Osteocyte (in vitro differentiated cells): ENCODE measurements at places on chromosomes 4 and X. TPM values are rescaled to one million over a fixed set of nuclear protein-coding genes. Genes with fewer than 3 reads are reported as not detected.

PASD1 gene
- not detected in 2 replicates for total RNA-seq

CXCL11 gene
- not detected in 2 replicates for total RNA-seq

MAGEA2 gene
- total RNA-seq, result not detected in 2 replicates

TMSB15C gene
- 3.9 and 6.8 TPM in 2 replicates for total RNA-seq

FGFBP1 gene
- not detected in 2 replicates for total RNA-seq

RAB41 gene
- total RNA-seq, result not detected in 2 replicates

FAM114A1 gene
- total RNA-seq, result 120 and 139 TPM in 2 replicates

CXCL6 gene
- 35.3 and 37.6 TPM in 2 replicates for total RNA-seq

TMEM35A gene
- total RNA-seq, result 1.8 and 2.2 TPM in 2 replicates

TLR10 gene
- total RNA-seq, result not detected in 2 replicates

MAGEA11 gene
- not detected in 2 replicates for total RNA-seq

DNA sequence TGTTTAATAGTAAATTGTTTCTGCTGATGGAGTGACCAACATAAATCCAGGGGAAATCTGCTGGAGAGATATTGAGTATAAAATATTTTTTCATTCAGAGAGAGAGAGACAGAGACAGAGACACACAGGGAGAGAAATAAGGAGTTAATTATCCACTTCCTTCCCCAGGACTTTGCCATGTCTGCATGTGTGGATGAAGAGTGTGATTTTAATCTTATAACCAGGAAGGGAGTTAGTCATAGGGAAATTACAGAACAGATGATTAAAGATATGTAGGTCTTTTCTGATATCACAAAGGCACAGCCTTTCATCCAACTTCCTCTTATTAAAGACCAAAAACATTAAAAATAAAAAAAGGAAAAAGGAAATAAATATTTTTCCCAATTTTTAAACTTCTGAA lies 526.3 kb downstream of the SPRY1 start:
- no peak for DNase-seq

DNA sequence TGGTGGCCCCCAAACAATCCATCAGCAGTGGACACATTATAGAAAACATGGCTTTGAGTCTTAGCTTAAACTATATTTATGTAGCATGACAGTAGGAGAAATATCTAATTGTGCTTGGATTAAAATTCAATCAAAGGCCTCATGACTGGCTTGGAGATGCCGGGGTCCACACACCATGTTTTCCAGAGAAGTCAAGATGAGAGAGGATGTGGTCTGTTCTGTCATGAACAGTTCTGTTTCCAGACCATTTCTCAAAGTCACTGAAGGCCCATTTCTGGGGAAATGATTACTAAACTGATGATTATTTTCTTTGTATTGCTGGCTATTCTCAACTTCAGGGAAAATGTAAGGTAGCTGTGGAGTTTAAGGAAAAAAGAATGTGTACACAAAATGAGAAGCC lies 76.3 kb downstream of the C4orf51 start:
- DNase-seq, result no peak

DNA sequence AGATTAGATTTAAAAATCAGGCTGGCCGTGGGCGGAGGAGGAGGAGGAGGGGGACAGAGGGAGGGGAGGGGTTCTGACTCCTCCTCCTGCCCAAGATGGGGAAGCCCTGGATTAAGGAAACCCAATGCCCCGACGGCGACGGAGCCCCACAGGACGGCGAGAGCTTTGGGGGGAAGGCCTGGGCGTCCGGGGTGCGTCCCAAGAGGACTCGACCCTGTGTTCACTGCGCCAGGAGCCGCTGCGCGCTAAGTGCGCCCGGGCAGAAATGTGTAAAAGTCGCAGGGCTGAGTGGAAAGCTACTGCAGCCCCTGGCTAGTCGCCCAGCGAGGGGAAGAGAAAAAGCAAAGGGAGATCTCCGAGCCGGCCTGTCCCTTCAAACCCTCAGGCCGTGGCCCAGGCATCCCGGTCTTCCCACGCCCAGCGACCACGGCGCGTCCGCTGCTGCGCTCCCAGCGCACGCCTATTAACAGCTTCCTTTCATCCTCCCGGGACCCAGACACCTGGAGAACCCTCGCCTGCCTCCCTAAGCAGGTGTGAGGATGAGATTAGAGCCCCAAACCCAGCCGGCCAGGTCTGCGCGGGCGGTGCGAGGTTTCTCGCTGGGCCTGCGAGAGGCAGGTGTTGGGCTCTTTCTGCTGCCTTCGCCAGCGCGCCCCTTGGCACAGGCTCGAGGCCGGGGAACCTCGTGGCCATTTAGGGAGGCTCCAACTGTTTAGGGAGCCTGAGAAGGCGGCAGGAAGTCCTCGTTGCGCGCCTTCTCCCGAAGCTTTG lies 1.4 kb upstream of the RPS6KA3 start:
- no peak for DNase-seq

DNA sequence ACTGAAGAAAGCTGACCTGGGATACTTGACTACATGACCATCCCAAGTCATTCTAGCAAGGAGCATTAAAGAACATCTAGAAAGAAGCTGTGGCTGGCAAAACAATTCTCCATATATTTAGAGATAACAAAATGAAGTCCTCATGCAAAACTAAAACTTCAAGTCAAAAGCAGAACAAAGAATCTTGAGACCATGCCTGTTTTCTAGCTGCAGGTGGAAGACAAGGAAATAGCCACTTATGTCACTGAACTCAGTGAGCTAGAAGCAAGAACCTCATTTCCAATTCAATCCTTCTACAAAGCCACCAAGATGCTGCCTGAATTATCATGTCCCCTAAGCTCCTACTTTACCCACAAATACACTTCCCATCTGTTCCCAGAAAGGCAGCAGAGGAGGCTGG lies 13.8 kb downstream of the USP46 start:
- no peak for DNase-seq

- DNase-seq, result no peak
Measured at GRCh38 chr4:44845993-44846392, 119.6 kb upstream of the GNPDA2 start.

GRCh38 chr4:102168580-102168979 lies 176.7 kb downstream of the SLC39A8 start:
- DNase-seq, result no peak

- no peak for DNase-seq
Measured at GRCh38 chr4:170591076-170591475, 501.3 kb upstream of the AADAT start.

DNA sequence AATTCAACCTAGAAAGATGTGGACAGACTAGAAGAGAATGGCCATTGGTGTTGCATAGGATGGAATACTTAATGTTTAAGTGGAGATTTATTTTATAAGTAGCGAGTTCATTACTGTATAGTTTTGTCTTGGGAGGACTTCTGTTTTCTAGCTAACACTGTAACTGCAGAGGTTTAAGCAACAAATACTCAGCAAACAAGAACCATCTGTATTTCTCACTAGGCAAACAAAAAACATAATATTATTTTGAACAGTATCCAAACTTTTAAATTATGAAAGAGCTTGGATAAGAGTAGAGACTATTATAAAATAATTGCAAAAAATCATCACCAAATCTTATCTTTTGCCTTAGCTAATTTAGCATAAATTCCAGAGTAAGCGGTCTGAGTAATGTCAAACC lies 121.1 kb downstream of the GLRA3 start:
- DNase-seq, result no peak

GRCh38 chr4:101191302-101192098 lies 155.8 kb downstream of the PPP3CA start:
- DNase-seq, result no peak

- no peak for DNase-seq
Measured at GRCh38 chr4:133812236-133812635, 389.4 kb downstream of the PABPC4L start.

- no peak for DNase-seq
Measured at GRCh38 chrX:68429216-68429615, 4.1 kb downstream of the OPHN1 start.

DNA sequence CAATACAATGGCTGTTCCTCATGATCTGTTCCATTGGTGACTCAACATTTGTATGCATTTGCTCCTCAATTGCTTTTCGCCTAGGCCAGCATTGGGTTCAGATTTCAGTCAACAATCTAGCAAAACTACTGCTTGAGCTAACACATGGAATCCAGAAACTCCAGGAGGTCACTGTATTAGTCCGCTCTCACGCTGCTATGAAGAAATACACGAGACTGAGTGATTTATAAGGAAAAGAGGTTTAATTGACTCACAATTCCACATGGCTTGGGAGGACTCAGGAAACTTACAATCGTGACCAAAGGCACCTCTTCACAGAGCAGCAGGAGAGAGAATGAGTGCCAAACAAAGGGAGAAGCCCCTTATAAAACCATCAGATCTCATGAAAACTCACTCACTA lies 67.1 kb downstream of the RXFP1 start:
- no peak for DNase-seq

DNA sequence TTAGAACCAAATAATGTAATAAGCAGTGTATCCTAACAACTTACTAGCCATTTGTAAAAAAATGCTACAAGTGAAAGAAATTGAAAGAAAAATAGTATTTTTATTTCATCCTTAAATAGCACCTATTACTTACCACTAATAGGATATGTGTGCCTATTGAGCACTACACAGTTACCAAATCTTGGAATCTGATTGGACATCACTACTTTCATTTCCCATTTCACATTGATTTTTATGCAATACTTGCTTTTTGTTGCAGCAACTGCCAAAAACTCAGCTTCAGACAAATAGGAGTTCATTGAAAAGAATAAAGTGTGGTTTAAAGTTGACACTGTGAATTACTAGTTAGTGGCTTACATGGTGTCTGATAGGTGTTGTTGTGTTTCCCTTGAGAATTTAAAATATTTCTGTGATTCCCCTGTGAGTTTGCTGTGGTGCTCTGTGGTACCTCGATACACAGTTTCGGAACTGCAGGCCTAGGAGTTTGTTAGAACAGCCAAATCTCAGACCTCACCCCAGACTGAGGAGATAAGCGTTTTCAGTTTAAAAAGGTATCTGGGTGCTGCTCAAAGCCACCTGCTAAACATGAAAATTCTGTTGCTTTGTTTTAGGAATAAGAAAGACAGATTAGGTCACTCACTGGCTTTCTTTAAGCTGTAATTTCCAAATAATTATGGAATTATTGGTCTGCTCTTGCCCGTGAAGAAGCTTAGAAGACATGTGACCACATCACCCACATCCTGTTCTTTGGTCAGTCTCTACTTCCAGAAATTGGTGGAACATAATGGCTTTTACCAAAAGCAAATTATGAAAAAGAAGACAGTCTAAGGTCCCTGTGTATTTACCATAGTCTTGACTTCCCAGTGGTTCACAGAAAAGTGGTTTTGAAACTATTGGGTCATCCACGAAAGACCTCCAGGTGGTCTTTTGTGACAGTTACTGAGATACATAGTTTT lies 97.8 kb downstream of the SYTL5 start:
- no peak for DNase-seq

DNA sequence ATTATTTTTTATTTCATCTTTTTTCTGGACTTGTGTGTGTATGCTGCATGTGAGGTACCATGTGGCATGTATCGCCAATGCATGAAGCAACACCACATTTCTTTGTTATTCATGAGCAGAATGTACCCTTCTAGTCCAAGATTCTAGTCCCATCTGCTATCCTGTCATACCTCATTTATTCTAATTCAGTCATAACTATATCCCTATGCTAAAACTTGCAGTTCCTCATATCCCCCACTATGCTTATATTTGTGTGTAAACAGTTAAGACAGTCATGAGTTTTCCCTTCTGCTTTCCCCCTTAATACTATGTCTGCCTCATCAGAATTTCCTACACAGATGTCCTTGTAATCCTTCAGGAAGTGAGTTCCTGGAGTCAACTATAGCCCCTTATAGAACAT lies 19.7 kb downstream of the OCRL start:
- DNase-seq, result no peak

GRCh38 chr4:32775049-32775448 lies 2054.9 kb downstream of the PCDH7 start:
- no peak for DNase-seq

- no peak for DNase-seq
Measured at GRCh38 chrX:6954836-6955235, 192.7 kb upstream of the STS start.

DNA sequence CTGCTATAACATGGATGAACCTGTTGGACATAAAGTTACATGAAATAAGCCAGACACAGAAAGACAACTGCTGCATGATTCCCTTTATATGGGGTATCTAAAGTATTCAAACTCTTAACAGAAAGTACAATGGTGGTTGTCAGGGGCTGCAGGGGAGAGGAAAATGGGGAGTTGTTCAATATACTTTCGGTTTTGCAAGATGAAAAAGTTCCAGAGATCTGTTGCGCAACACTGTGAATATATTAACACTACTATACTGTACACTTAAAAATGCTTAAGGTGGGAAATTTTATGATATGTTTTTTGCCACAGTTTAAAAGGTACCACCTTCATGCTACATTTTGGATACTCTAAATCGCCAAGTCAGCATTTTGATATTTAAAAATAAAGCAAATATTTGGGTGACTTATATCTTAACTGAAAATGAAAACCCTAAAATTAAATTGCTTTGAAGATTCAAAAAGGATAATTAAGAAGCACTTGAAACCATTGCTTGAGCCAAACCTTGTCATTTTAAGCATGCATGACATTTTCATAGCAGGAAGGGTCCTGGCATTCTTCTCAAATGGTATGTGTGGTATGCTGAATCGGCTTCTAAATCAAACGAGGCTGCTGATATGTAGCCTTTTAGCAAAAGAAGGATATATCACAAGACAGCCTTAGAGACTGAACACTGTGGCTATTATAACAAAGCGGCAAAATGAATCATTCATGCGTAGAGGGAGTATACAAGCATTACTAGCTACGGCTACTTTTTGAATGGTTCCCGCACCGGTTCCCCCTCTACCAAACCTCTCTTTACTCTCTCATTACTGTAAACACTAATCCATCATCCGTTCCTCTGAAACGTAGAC lies 607.1 kb upstream of the DIPK2B start:
- DNase-seq, result no peak

DNA sequence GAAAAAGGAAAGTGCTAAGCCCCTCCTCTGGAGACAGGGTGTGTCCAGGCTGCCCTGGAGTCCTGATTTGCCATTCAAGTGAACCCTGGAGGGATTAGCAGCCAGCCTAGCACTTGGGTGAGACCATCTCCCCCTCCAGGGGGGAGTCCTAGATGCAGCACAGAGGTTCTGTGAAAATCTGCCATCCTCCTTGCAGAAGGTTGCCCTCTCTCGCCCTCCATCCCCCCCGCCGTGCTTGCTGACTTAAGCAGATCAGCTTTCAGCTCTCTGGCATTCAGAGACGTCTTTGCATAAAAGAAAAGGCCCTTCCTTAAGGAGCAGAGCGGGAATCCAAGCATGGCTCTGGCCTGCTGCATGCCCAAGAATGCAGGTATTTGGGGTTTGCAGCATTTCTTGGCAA lies 102.1 kb upstream of the SCML1 start:
- peak; percentile 88 for DNase-seq

DNA sequence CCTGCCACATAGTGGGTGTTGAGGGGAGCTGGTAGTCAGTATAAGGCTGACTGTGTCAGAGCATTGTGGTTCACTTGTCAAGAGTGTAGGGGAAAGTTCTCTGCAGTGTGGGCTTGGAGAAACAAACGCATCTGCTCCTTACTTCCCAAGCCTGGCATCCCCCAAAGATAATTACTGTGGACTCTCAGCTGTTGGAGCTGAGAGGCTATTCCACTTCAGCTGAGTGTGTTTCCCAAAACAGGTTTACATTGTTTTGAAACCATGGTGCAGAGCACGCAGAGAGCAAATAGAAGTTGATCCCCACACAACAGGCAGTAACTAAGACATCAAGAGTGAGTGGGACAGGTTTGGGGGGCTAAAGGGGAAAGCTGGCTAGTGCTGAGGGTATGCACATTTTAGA lies 181.0 kb upstream of the EOLA2 start:
- DNase-seq, result no peak
